Gastrocnemius medialis (tissue), 4 donors: ENCODE measurements at places on chromosomes 2 and 18.

- DNase-seq: peak; percentile 37
Observed at GRCh38 chr2:120245520-120246332, 6.9 kb upstream of the RALB start.

DNA sequence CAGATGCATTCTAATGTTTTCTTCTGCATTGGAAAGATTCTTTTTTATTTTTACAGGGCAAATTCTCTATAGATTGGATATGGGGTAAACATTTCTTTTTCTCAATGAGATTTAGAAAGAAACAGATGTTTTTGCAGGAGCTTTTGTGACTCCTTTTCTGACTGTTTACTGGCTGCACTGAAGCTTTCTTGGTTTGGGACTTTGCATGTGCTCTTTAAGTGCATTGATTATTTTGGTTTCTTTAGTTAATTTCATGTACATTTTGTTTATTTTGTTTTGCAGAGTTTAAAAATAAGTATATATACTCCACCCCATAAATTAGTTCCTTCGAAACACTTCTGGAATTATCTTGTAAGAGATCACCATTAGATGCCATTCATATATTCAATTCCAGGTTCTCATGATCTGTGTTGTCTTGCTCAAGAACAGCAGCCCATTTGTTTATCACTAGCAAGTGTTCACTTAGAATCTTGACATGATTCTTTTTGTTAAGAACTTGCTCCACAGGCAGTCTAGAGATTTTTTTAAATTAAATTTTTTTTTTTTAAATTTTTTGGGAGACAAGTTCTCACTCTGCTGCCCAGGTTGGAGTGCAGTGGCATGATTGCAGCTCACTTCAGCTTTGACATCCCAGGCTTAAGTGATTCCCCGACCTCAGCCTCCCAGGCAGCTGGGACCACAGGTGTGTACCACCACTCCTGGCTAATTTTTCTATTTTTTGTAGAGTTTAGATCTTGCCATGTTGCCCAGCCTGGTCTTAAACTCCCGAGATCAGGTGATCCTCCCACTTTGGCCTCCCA lies 233.7 kb downstream of the MYCN start:
- DNase-seq: no peak

GRCh38 chr2:231015478-231015877 lies 19.6 kb downstream of the SPATA3 start:
- no peak for DNase-seq

DNA sequence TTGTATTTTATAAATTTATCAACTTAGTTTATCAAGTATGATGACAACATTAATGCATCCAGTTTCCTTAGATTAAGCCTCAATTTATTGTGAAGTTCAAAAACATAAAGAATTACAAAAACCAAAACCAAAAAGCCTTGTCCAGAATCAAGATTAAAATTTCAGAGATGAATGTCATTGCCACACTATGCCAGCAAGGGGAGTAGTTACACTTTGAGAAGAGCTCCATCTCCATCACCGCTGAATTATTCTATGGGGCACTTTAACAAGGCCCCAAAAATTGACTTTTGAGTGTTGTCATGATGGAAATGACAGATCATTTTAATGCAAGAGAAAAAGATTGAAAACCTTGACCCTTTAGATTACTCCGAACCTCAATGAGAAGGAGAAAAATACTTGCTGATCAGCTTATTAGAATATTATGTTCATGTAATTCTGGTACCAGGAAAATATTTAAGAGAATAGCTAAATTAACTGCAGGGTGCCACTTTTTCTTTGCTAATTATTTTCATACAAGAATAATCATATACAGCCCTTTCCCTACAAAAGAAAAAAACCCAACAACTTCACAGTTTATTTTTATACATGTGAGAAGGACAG lies 152.5 kb upstream of the AQP4 start:
- DNase-seq: no peak

DNA sequence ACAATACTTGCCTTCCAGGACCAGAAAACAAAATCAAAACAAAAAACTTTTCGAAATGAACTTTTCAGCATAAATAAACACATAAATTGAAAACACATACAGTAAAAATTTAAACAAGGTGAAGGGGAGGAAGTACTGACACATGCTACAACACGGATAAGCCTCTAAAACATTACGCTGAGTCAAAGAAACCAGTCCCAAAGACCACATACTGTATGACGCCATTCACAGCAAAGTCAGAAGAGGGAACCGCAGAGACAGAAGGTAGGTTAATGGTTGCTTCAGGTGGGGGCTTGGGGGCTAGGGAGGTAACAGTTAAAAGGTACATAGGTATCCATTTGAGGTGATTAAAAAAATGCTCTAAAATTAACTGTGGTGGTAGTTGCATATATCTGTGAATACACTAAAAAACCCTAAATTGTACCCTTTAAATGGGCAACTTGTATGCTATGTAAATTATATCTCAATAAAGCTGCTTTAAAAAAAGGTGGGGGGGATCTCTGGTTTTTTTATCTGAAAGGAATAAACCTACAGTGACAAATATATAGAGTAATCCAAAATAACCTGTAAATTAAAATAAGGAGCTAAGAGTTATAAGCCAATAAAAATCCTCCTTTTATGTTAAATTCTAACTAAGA lies 7.1 kb downstream of the COX7A2L start:
- DNase-seq: no peak

DNA sequence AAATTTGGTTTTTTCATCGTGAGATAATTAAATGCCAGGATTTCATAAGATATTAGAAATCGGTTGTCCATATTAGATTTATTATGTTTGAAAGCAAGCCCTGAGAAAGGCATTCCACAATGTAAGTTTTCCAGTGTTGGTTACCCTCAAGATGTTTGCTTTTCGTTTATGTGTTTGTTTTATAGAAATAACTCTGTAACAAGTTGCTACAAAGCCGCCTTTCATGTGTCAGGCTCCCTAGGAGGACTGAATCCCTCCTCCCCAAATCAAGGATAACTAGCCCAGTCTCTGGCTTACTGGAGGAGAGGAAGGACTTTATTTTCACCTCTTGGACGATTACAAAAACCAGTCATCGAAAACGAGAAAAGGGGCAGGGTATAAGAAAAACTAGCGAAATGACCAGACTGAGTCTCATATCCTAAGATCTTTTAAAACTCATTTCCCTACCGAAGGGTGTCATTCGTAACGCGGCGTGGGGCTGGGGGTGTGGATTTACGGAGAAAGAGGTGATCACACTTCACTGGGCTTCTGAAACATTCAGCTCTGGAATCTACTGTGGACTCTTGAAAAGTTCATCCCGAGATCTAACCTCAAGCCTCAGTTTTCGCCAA lies 1.0 kb upstream of the PEX13 start:
- no peak for DNase-seq

- DNase-seq: no peak
Observed at GRCh38 chr2:122750095-122750494, 994.6 kb downstream of the TSN start.

DNA sequence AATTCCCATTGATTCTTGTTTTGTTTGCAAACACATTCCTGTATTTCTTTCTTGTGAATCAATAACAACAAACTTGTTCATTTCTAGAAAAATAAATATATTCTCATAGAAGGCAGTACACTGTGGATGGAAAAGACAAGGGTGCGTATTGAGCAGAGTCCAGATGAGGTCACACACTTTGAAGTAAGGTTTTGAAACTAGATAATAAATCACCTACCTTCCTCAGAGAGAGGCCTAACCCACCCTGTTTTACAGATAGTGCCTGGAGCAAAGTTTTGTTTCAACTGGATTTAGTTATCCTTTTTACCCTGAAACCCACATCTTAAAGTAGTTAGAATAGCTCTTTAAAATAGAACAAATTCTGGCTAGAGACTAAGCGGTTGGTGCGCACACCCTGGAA lies 137.1 kb upstream of the PIEZO2 start:
- no peak for DNase-seq

DNA sequence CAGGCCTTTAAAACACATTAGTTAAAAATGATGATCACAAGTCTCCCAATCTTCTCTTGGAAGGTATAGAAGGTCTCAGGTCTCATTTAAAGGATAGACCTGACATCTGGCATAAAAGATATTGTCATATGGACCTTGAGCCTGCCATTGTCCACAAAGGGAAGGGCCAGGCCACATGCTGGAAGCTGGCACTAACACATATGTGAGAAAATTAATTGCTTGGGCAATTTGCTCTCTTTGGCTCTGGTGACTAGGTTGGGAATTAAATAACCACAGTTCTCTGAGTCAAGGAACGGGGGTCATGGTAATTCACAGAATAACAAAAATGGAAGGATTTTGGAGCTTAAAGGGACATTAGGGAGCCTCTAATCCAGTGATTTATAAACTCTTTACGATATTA lies 727.3 kb downstream of the BCL11A start:
- DNase-seq: no peak

- no peak for DNase-seq
Observed at GRCh38 chr2:142217804-142218203, 87.0 kb upstream of the LRP1B start.

- DNase-seq: no peak
Observed at GRCh38 chr18:49016648-49017539, 66.1 kb upstream of the SMAD7 start.

GRCh38 chr2:103818176-103818575 lies 1035.7 kb upstream of the POU3F3 start:
- no peak for DNase-seq

GRCh38 chr2:179613701-179614100 lies 247.7 kb downstream of the ZNF385B start:
- DNase-seq: no peak

DNA sequence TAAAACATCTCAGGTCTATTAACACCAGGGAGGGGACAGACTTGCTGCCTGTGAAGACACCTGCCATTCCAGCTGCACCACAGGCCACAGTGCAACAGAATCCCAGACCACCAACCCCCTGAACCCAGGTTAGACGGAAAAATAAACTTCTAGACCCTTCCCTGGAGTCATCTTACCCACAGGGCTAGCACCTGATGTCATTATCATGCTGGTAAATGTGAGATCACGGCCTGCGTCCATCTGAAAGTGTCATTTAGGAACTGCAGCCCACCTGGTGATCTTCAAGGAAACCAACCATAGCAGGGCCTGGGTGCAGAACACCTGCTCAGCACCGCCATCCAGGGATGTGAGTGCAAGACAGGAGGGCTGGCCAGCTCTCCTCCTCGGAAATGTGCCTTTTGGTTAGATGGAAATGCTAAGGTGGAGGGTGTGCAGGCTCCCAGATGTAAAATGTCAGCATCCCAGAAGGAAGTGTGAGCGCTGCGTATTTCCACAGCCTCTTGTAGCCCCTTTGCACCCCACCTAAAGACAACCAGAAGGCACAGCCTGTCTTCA lies 80.8 kb downstream of the PTGR3 start:
- DNase-seq: no peak

- DNase-seq: no peak
Observed at GRCh38 chr18:32761231-32761630, 11.6 kb downstream of the KLHL14 start.

GRCh38 chr18:57898506-57899124 lies 95.5 kb upstream of the ATP8B1 start:
- no peak for DNase-seq

- no peak for DNase-seq
Observed at GRCh38 chr2:15756882-15757819, 165.5 kb downstream of the DDX1 start.

DNA sequence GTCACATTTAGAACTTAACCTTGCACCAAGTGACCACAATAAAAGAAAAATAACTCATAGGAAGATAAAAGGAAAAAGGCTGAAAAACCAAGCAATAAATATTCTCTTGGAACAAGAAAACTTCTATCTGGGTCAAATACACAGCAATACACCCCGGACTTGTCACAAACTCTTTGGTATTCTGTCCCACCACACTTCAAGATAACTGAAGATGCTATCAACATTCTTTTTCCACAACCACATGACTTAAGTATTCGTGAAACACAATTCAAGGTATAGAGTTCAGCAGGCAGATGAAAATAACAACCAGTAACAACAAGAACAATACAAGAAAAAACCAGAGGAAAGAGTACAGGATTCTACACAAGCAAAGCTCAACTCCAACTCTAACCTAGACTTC lies 18.0 kb downstream of the MBD2 start:
- no peak for DNase-seq
